ENCODE measurements at places on chromosomes 16 and 17.

GRCh38 chr17:48540213-48540612, 4.7 kb downstream of the HOXB2 start:
- DNase-seq, result peak; percentile 23

DNA sequence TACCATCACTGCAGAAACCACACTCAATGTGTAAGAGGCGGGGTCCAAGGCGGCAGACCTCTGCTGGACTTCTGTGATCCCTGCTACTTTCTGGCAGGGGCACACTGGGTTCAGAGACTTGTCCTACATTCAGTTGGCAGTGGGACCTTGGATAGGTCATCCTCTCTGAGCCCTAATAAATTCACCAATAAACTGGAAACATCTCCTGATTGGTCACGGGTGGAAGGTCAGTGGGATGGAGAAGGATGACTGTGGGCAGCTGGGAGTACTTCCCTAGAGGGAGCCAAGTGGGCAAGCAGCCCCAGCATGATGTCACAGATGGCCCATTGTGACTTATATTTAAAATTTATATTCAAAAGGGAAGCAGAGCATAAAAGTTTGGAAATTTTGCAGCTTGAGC, 49.7 kb downstream of the RNF112 start:
- no peak for DNase-seq

DNA sequence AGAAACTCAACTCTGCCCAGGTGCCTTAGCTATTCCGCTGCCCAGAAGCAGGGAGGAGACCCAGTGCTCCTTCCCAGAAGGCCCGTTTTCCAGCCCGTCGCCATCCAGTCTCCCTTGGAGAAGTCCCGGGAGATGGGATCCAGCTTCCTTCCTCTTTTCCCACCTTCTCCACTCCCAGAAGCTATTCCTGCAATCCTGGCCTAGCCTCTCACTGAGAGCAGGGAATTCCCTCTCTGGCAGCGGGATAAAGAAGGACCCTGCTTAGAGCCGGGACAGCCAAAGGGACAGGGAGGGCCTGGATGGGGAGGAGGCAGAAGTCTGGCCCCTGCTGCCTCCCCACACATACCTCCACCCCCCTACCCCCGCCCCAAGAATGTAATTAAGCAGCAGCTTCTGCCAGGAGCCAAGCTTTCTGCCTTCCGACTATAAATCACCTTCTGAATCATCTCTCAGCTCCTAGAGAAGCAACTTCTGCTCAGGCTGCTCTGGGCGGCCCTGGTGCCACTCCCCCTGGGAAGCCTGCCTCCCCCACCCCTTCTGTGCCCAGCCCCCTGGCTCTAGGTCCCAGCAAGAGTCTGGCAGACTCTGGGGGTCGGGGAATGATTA, 6.4 kb downstream of the WNT3 start:
- peak; percentile 92 for DNase-seq

GRCh38 chr16:29736764-29737163, 9.0 kb downstream of the C16orf54 start:
- no peak for DNase-seq
